Ovary (tissue), 10 donors: ENCODE measurements at places on chromosomes 5 and 9. TPM values are rescaled to one million over a fixed set of nuclear protein-coding genes. Genes with fewer than 3 reads are reported as not detected.

Gene GOLM1
- polyA plus RNA-seq: 76.7 TPM

Gene CBY3
- not detected for polyA plus RNA-seq

Gene CD14
- polyA plus RNA-seq: 8.7 TPM

Gene CNOT8
- 40.7 TPM for polyA plus RNA-seq

Gene FAM114A2
- 9.6 TPM for polyA plus RNA-seq

Gene PDE8B
- polyA plus RNA-seq: 10.6 TPM

Gene ARSI
- polyA plus RNA-seq: 0.35 TPM

Gene LEAP2
- 1.3 TPM for polyA plus RNA-seq

Gene NOTCH1
- polyA plus RNA-seq: 2.5 TPM

Gene CCDC180
- 3.6 TPM for polyA plus RNA-seq

Gene NEUROG1
- polyA plus RNA-seq: 0.06 TPM

Gene LCN2
- polyA plus RNA-seq: not detected

Gene ABO
- 18.5 TPM for polyA plus RNA-seq

Gene OLFM1
- polyA plus RNA-seq: 22.3 TPM

Gene ANKRD20A1
- polyA plus RNA-seq: 0.54 TPM

Gene SGCD
- polyA plus RNA-seq: 14.8 TPM

Gene ASTN2
- polyA plus RNA-seq: 4.2 TPM

Gene LURAP1L
- polyA plus RNA-seq: 5.9 TPM

Gene CDH10
- 0.10 TPM for polyA plus RNA-seq

Gene LTC4S
- polyA plus RNA-seq: 11.7 TPM

Gene HAVCR2
- polyA plus RNA-seq: 12.0 TPM

Gene FAM81B
- not detected for polyA plus RNA-seq

Gene CCDC187
- 0.05 TPM for polyA plus RNA-seq

Gene DNAJC18
- 35.6 TPM for polyA plus RNA-seq

Gene FOXD1
- polyA plus RNA-seq: not detected

Gene GDA
- 0.02 TPM for polyA plus RNA-seq

Gene TPPP
- polyA plus RNA-seq: 2.1 TPM

Gene CAMLG
- polyA plus RNA-seq: 84.6 TPM

Gene OTP
- not detected for polyA plus RNA-seq

Gene ADAMTS2
- polyA plus RNA-seq: 26.7 TPM

Gene EPB41L4A
- 2.7 TPM for polyA plus RNA-seq

Gene CCNO
- 1.1 TPM for polyA plus RNA-seq

Gene GPX3
- polyA plus RNA-seq: 635 TPM

Gene ARID3C
- not detected for polyA plus RNA-seq

Gene ZNF658
- 3.1 TPM for polyA plus RNA-seq

Gene LCN15
- not detected for polyA plus RNA-seq

Gene PCDHGA6
- 4.2 TPM for polyA plus RNA-seq

Gene SPDL1
- 7.5 TPM for polyA plus RNA-seq

Gene PCDHGB7
- polyA plus RNA-seq: 19.9 TPM

Gene CREBRF
- 12.3 TPM for polyA plus RNA-seq

Gene SOX30
- 0.15 TPM for polyA plus RNA-seq

Gene CCL28
- polyA plus RNA-seq: 3.2 TPM

Gene FOXI1
- not detected for polyA plus RNA-seq

Gene KCNV2
- polyA plus RNA-seq: not detected

Gene NOXA1
- 7.1 TPM for polyA plus RNA-seq

Gene CLK4
- polyA plus RNA-seq: 28.4 TPM

Gene CARD6
- polyA plus RNA-seq: 9.4 TPM

Gene ADAMTS6
- 2.2 TPM for polyA plus RNA-seq

Gene IL3
- not detected for polyA plus RNA-seq

Gene ADGRD2
- not detected for polyA plus RNA-seq

Gene C9orf78
- 55.4 TPM for polyA plus RNA-seq

Gene ROR2
- 11.4 TPM for polyA plus RNA-seq

Gene LIFR
- 27.1 TPM for polyA plus RNA-seq

Gene PCDHB2
- 1.7 TPM for polyA plus RNA-seq

Gene LRRC19
- not detected for polyA plus RNA-seq

Gene PCDHA2
- 0.34 TPM for polyA plus RNA-seq

Gene DMRTA1
- 0.13 TPM for polyA plus RNA-seq

Gene WDR5
- 22.3 TPM for polyA plus RNA-seq

Gene TRMO
- polyA plus RNA-seq: 12.6 TPM
